Activated T-helper 1 cell treated with anti-CD3 and anti-CD28 coated beads, Interleukin-2, amount 50 U/mL, for 16 hours (primary cell): ENCODE measurements at places on chromosomes 13 and 19.

DNA sequence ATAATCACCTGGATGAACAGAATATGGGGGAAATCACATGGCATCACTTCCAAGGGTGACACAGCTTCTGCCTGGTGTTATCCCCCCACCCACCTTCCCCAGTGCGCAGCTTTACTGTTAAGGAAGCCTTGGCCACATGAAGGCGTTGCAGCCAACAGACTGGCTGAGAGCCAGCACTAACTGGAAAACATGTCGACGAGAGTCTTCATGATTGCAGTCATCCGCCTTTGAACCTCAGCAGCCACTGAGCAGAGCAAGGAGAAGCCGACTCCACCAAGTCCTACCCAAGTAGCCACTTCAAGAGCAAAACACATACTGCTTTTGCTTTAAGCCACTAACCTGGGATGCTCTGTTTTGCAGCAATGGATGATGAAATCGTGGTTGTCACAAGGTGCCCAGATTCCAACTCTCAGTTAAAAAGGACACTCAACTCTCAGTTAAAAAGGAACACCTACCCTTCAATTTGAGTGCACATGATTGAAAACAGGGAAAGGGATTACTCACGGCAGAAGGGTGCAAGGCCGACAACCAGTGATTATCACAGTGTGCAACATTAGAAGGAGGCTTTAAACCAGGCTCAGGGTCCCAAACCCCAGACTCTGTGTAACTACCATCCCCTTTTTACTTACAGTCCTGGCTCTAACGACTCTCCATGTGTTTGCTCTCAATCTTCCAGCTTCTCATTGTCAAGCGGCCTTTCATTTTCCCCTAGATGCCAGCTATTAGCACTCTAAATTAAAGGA is 149.1 kb downstream of the KLF12 start:
- DNase-seq = peak; percentile 33

- DNase-seq = no peak
These were observed 24.2 kb upstream of the RFC3 start for GRCh38 chr13:33793726-33794125.

DNA sequence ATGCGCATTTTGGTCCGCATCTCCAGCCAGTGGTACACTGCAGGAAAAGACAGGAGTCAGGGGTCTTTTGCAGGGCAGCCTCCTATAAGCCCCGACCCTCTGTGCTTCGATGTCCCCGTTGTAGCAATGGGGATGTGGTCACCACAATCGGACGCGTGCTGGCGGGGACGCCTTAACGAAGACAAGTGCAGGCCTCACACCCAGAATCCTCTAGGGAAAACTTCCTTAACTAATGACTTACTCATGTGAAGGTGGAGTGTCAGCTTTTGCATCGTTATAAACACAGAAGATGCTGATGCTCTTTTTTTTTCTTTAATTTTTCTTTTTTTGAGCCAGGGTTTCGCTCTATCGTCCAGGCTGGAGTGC is 22.1 kb downstream of the VASP start:
- no peak for DNase-seq

DNA sequence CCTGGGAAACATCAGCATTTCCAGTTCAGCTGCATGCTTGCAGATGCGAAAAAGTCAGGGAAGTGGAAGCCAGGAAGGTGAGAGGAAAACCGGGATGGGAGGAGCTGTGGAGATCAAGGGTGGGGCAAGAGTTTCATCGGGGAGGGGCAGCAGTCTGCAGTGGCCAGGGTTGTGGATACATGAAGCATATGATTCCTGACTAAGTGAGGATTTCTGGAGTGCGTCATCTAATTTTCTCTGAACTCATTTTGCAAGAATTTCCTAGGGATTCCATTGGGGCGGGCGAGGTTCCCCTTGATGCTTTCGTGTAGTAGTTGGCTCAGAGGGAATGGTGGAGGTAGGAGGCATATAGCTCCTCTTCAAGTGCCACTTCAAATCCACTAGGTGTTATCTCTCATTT is 344.1 kb upstream of the TMTC4 start:
- no peak for DNase-seq

- DNase-seq = no peak
These were observed 566 bp downstream of the MPV17L2 start for GRCh38 chr19:18193388-18194180.

GRCh38 chr13:110468986-110469495 is 92.5 kb downstream of the RAB20 start:
- no peak for DNase-seq

GRCh38 chr19:50651174-50651573 is 1.9 kb downstream of the C19orf81 start:
- no peak for DNase-seq

- DNase-seq = no peak
These were observed 302.5 kb downstream of the ZNF536 start for GRCh38 chr19:30674656-30675055.

DNA sequence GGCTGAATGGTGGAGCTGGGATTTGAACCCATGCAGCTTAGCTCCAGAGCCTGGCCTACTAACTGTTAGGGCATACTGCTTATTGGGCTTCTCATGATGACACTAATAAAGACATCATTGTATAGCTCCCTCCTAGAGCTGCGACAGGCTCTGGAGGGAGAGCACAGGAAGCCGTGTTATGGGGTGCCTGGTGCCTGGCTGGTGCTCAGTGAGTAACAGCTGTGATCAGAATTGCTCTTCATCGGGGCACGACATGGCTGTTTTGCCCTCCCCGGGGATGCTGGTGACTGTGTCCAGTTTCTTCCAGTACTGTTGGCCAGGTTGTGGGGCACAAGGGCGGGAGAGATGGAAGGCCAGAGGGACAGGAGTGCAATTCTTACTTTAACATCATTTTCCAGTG is 5.1 kb downstream of the LYPD5 start:
- no peak for DNase-seq

GRCh38 chr13:110407021-110407420 is 99.9 kb downstream of the COL4A2 start:
- no peak for DNase-seq

- no peak for DNase-seq
These were observed 67.9 kb upstream of the KLF5 start for GRCh38 chr13:72990953-72991352.

- no peak for DNase-seq
These were observed 6.1 kb downstream of the HAUS8 start for GRCh38 chr19:17069193-17069592.

GRCh38 chr13:20667857-20668437 is 35.6 kb upstream of the IL17D start:
- DNase-seq = no peak

DNA sequence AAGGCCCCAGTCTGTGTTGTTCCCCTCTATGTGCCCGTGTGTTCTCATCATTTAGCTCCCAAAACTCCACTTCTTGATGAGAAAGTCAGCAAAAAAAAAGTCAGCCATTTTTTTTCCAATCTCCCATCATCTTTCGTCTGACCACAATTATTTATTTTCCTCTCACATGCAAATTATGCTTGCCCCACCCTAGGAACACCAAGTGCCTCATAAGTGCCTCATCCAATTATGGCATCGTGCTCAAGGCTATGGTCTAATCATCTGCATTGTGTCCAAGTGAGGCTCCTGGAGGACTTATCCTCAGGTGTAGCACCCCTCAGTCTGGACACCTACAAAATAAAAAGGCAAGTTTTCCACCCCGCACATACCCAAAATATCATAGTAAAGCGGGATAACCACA is 20.8 kb upstream of the IPO5 start:
- no peak for DNase-seq

GRCh38 chr19:31015778-31016177 is 333.5 kb downstream of the TSHZ3 start:
- no peak for DNase-seq

DNA sequence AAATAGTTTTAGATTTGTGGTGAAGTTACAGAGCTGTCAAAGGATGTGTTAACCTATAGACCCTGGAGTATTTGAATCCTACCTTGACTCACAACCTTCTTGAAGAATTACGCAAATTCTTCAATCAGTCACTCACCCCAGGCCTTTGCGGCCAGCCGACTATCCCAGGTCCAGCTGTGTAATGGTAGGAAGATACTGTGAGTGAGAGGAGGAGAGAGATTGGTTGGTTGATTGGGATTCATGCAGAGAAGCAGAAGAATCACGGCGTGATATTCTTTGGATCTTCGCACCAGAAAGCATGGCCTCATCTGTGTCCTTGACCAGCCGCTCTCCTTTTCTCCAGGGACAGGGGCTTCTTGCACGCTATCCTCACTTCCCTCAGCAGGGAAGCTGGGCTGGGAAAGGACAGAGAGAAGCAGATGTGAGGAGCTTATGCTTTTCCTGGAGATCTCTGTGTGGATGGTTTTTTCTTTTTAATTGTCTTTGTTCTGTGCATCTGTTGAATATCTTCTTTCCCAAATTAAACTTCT is 249.1 kb downstream of the GGACT start:
- no peak for DNase-seq

GRCh38 chr13:106987427-106987785 is 419.5 kb upstream of the ARGLU1 start:
- DNase-seq = no peak

GRCh38 chr19:55304980-55305379 is 20.2 kb downstream of the TMEM150B start:
- no peak for DNase-seq

DNA sequence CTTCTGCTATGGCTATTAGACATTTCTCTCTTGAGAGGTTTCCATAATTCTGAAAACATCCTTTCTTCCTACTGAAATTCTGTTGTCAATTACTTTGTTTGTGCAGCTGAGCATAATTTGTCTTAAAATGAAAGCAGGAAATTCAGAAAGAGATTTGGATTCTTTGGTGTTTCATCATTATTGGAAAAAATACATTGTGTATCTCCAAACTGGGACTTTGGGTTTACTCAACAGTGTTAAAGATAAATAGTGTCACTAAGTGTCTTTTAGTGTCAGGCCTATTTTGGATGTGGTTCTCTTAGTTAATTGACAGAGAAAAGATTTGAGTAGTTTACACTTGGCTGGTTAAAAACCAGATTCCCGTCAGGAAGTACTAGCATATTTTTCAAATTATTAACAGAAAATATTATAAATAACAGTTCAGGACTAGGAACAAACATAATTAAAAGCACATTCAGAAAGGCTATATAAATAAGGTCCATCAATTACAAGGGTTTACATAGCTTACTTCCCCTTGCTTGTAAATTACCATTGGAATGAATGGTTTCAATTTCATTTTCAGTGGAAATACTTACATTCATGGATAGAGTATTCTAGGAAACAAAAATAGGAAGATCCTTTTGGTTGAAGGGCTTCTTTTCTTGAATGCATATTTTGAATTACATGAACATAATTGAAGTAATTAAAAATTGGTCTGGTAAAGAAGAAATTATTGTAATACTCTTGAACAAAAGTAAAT is 483.1 kb downstream of the GPC6 start:
- no peak for DNase-seq

DNA sequence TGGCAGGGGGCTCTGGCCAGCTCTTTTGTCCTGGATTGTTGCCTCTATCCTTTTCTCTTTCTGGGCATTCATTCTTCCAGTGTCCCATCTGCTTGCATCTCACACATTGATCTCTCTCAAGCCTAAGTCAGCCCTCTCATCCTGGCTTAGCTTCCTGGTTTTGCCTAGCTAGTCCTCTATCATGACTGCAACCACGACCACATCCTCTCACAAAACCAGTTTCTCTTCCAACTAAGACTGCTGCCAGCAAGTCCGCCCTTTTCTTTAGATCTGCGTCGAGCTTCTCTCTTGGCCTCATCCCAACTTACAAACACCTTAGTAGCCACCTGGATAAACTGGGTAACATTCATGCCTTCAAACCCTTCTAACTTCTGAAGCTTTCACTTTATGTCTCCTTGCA is 212.2 kb upstream of the HTR2A start:
- no peak for DNase-seq

DNA sequence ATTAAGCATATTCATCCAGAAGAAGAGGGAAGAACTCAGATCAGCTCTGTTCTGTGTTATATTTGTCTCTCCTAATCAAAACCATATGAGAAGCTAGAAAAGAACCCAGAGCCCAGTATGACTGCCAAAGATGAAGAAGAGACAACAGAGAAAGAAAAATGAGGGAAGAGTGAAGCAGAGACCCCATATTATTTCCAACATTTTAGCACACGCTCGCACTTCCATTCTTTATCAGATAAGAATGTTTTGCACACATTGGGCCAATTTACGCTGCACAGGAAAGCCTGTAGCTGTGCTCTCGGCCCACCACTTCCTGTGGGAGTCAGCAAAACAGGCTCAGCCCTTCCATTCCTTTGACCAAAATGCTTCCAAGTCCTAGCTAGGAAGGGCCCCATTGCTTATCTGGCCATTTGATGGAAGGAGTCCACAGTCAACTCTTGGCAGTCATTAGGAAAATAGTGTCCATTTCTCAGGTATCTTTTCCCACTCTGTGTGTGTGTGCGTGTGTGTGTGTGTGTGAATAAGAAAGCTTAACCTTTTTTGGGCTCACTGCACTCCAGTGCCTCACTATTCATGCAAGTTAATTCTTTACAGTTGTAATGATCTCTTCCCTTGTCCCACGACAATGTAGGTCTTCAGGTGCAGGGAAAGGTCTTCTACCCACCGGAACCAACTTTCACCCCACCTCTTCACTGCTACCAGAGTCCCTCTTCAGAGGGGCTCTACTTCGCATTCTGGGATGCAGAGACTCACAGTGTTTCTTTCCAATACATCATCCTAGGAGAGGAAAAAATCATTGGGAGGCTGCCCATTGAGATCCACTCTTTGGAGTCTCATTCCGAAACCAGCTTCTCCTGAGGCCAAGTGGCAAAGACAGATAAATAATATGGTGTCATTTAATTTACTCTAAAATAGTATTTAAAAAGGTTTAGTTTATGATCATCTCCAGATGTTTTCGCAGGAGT is 237.5 kb downstream of the COG6 start:
- no peak for DNase-seq

- no peak for DNase-seq
These were observed 732 bp upstream of the C2CD4C start for GRCh38 chr19:409516-410242.

DNA sequence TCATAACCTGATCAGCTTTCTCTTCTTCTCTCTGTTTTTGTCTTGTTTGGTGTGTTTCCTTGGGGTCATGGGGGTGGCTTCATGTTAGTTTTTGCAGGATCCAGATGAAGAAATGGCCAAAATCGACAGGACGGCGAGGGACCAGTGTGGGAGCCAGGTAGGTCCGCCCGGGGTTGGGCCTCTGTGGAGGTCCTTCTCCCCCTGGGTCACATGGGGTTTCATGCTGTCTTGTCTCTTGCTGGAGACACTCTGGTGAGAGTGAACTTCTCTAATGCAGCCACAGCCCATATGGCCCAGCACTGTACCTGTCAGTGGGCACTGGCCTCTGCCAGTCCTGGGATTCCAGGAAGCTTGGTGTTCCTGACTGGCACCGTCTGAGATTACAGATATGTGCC is 1.1 kb downstream of the CCNE1 start:
- DNase-seq = no peak

- DNase-seq = no peak
These were observed 4.0 kb upstream of the UBE2M start for GRCh38 chr19:58562122-58563033.

- no peak for DNase-seq
These were observed 5.4 kb downstream of the WDR18 start for GRCh38 chr19:989381-990081.
